ENCODE measurements at places on chromosomes 4 and X. TPM values are rescaled to one million over a fixed set of nuclear protein-coding genes. Genes with fewer than 3 reads are reported as not detected.

DNA sequence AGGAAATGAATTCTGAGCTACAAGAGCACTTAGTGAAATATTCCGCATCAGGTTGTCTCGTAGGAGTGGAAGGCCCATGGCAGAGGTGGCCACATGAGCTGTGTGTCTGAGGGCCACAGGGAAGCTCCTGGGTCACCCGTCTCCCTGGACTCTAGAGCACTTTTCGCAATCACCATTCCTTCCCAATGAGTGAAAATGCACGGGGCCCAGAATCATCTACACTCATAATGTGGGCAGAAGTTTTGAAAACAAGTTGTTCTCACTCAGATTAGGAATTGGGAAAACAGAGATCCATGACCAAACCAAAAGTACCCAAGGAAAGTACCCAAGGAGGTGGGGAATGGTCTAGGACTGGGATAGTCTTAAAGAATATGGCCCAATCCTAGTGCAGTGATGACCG, 94.4 kb downstream of the SCD5 start:
- H3K4me3 ChIP-seq = no peak overlapping the region
- no peak overlapping the region for H3K27ac ChIP-seq
- H3K36me3 ChIP-seq = no peaks in the 10 kb centered on the region
- no peaks in the 10 kb centered on the region for H3K4me1 ChIP-seq
- no peaks in the 10 kb centered on the region for H3K27me3 ChIP-seq

The CPXCR1 gene
- total RNA-seq = not detected

GRCh38 chr4:125951261-125951887, 636.6 kb downstream of the FAT4 start:
- DNase-seq = no peak
- H3K27me3 ChIP-seq = no peaks in the 10 kb centered on the region
- H3K4me1 ChIP-seq = no peaks in the 10 kb centered on the region
- H3K36me3 ChIP-seq = no peaks in the 10 kb centered on the region

DNA sequence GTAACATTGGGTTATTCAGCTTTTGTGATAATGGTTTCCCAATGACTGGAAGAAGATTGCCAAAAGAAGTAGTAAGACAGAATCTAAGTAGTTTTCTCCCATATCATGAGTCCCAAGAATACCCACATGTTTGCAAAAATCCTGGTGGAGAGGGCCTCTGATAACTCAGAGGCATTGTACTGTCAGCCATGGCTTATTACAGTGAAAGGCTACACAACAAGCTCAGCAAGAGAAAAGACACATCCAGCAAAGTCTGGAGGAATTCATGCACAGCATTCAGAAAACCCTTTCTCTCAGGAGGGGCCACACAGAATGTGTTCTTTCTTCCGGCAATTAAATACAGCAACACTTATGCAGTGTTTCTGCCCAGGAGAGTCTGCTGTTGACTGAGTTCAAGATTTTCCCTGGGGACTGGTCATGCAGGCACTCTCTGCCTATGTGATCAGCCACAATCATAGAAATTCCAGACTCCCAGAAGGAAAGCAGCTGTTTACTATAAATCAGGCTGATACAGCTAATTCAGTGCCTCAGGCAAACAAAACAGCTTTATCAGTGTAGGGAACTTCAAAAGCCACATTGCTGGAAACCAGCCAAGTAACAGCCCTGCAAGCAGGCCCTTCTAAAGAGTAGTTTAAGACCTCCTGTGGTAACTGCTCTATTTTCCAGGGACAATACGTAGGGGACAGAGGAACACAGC, 937.1 kb downstream of the CCSER1 start:
- H3K36me3 ChIP-seq = no peaks in the 10 kb centered on the region
- H3K4me1 ChIP-seq = no peaks in the 10 kb centered on the region
- no peak overlapping the region for H3K4me3 ChIP-seq
- H3K27ac ChIP-seq = no peak overlapping the region
- no peaks in the 10 kb centered on the region for H3K27me3 ChIP-seq

The CLDN34 gene
- not detected for total RNA-seq

The EPGN gene
- total RNA-seq = not detected

- no peak overlapping the region for H3K4me3 ChIP-seq
- no peaks in the 10 kb centered on the region for H3K36me3 ChIP-seq
- peaks cover 2% of the 10 kb centered on the region for H3K27me3 ChIP-seq
- DNase-seq = peak; percentile 12
These were observed 27.1 kb downstream of the PIR start for GRCh38 chrX:15465896-15466651.

Data from activated CD8-positive, alpha-beta T cell treated with anti-CD3 and anti-CD28 coated beads for 36 hours (primary cell).